ENCODE measurements at places on chromosomes 16 and 17.

DNA sequence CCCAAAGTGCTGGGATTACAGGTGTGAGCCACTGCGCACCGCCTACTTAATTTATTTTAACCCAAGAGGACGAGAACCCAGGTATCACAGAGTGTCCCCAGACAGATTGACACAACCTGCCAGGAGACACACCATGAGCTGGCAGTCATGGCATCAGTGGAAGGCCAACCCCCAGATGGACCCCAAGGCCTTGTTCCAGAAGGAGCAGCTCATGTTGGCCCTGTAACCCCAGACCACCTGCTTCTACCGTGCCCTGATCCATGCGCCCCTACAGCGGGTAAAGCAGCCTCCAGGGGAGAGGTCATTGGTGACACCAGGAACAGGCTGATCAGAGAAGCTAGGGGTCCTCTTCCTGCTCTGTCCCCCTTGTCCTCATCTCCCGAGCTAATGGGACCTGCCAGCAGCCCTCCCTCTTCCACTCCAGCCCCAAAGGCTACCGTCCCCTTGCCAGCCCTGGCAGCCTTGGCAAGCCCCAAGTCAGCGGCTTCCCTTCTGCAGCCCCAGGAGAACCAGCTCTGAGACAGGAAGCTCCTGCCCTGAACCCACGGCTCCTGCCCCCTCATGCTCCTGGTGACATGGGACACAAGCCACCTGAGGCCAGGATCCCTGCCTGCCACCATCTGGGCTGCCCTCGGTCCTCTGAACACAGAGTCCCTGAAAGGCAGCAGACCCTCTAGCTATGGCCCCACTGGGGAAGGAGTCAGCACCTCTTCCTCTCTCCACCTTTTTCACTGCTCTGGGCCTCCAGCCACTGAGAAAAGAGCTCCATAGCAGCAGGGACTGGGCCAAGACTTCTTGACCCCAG is 6.3 kb downstream of the SULT1A1 start:
- no peak for DNase-seq

GRCh38 chr17:15947976-15948752 is 3.2 kb downstream of the ADORA2B start:
- DNase-seq = no peak

DNA sequence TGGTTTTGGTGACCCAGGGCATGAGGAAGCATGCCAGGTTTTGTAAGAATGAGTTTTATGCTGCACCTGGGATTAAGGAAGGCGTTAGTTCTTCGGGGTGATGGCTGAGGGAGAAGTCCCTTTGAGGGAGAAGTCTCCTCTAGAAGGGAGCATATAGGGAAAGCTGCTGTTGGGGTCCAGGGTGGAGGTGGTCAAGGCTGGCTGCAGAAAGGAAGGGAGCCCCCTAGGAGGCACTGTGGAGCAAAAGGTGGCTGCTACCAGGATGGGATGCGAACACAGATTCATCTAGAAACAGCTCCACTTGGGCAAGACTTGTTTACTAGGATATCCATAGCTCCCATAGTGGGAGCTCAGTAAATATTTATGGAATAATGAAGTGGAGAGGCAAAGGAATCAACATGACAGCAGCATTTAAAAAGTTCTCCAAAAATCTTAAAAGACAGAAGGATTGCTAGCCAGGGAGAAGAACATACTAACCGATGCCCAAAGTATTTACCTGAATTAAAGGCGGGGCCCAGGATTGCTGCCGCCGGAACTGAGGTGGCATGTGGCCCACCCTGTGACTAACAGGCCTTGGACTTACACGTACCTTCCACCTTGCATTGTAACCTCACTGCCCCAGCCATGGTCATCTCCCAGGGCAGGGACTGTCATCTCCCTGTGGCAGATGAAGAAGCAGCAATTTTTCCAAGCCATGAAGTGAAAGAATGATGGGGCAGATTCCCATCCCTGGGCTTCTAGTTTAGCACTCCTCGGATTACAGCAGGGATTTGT is 7.1 kb upstream of the LPCAT2 start:
- DNase-seq = no peak

DNA sequence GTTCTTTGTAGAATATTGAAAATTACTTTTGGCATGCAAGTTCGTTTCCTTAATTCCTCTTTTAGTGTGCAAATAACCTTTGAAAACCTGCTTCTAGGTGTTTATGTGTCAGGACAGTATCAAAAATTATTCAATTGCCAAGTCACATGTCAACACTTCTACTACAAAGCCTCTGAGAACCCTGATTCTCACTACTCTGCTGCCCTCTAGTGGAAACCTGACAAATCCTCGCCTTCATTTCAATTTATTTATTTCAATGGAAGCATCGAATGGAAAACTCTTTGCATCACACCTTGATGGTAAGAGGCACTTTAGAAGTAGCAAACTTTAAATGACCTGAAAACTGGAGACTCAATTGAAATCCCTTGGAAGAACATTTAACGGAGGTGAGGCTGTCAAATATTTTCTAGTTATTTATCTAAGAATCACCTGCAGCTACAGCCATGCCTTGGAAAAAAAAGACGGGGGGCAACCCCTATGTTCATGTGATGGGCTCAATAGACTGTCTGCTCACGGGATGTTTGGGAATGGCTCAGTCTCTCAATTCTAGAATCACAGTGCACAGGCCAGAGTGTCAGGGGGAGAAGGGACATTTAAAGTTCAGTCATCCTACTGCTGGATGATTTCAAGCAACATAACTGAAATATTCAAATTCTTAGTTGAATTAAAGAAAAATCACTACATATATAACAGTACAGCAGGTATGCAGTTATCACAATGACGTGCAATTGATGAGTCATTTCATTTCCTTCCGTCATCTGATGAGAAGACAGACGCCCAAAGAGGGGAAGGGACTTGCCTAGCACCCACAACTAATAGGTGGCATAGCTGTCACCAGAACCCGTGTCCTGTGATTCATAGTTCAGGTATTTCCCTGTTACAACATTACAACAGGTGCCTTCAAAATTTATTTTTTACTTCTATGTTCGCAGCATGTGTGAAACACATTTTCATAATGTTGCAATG is 563.9 kb downstream of the TOX3 start:
- no peak for DNase-seq

DNA sequence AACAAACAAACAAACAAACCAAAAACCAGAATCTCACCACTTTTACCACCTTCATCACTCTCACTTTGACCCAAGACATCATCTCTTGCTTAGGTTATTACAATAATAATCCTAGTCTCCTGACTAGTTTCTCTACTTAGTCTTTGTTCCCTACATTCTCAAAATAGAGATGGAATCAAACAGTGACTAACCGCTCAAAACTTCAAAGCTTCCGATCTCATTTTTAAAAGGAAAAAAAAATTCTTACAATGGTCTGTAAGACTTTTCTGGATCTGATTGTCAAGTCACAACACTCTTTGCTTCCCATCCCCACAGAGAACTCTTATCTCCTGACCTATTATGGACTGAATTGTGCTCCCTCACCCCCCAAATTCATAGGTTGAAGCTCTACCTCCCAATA is 60.9 kb downstream of the SPAG9 start:
- no peak for DNase-seq

DNA sequence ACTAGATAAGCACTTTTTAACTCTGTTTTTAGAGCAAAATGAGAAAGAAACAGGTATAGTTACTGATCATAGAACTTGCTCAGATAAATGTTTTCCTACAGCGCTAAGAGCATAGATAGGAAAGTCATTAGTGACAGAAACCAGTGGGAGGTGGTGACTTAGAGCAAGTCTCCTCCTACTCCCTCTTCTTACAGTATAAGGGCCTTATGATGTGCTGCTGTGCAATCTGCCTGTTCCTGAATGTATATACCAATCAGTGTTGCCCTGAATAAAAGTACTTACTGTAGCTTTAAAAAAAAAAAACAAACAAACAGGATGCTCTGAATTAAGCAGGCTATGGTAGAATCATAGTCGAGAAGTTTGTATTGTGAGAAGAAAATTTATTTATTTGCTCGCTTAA is 23.3 kb upstream of the RASL10B start:
- no peak for DNase-seq

DNA sequence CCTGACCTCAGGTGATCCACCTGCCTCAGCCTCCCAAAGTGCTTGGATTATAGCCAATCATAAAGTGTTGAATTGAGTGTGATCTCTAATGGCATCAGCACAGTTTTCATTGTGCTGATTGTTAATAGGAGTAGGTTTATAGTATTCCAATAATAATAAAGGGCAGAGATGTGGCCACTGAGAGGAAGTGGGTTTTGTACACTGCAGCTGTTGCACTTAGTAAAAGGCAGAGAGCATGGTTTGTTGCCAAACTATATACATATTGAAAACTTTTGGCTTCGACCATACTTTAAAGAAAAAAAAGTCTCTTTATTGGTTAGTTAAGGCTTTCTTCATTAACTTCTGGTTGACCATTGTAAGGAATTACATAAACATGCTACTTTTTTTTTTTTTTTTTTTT is 185.9 kb downstream of the CDK5R1 start:
- no peak for DNase-seq

DNA sequence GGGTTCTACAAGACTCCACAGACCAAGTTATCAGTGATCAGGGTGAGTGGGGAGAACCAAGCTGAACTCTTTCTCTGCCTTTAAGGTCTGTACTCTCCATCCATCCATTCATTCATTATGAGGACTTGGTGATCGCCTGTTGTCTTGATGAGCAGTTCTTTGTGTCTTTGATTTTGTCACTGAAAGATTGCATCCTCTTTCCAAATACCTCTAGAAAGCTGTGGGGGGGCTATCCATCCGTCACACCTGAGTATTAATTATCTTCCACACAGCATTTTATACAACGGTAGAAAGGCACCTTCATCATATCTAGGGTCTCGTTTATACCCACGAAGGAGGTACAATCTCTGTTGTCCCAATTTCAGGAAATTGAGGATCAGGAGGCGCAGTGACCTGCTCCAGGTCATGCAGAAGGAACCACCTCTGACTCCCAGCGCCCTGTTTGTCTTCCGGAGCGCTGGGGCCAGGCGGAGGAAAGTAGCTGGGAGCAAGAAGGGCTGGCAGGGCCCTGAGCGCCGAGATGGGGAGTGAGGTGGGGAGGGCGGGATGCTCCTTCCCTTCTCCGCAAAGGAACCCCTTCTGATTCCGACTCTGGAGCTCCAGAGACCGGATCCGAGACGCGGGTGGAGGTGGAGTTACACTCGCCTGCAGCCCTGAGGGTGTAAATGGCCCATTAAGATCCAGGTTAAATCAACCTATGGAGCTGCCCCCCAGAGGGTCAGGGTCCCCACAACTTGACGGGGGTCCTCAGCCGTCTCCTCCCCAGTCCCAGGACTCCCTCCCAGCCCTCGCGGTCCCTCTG is 605 bp upstream of the ABAT start:
- DNase-seq = no peak

DNA sequence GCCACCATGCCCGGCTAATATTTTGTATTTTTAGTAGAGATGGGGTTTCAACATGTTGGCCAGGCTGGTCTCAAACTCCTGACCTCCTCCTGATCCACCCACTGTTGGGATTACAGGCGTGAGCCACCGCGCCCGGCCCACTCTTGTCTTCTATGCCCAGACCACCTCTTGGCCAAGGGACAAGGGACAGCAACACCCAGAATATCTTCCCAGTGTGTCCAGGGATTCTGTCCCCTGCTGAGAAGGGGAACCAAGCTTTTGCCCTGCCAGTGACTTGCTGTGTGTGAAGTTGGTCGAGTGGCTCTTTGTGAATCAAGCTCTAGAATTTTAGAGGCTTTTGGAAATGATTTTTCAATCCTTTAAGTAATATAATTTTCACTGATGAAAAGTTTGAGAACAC is 1.7 kb upstream of the MPO start:
- DNase-seq = no peak

GRCh38 chr17:32805029-32805976 is 71.6 kb downstream of the MYO1D start:
- no peak for DNase-seq

GRCh38 chr16:87053016-87053982 is 263.9 kb downstream of the C16orf95 start:
- no peak for DNase-seq

DNA sequence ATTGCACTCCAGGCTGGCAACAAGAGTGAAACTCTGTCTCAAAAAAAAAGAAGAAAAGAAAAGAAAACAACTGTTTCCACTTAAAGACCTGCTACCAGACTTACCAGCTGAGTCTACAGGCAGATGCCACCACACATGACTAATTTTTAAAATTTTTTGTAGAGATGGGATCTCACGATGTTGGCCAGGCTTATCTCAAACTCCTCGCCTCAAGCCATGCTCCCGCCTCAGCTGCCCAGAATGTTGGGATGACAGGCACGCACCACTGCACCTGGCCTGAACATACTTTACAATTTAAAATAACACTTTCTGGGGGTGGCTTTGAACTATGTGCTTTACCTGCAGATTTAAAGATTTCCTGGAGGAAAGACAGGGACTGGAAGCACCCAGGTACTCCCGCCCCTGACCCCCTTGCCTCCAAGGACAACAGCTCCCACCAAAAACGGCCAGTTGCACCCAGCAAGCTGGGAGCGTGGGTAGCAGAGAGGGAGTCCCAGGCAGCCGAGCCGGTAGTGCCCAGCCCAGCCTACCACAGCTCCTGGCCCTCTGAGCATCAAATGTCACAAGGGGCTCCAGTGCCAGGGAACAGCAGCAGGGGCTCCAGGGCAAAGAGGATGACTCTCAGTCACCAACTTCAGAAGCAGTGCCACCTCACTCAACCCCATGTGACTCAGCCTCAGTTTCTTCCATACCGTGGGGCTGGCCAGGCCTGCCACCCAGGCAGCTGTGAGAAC is 262.9 kb downstream of the PARN start:
- DNase-seq = no peak

DNA sequence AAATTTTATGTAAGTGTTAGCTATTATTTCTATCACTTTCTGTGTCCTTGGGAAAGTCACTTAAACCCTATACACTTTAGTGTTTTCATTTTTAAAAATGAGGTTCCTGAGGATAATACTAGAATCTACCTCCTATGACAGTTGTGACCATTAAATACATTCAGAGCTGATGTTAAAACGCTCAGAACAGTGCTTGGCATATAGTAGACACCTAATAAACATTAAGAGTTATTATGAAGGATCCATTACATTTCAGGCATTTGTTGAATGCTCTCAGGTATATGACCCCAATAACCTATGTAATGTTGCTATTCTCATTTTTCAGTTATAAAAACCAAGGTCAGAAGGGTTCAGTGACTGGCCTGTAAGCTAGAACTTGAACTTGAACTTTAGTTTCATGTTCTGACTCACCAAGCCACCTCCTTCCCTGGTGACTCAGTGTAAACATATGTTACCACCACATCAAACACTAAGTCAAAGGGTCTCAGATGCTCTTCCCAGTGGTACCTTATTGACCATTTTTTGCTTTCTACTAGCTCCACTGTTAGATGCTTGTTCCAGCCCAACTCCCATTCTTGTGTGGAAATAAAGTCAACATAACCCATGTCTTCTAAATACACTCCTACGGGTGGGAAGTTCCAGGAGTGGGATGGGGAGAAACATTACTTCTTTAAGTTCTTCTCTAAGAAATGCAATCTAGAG is 47.6 kb downstream of the HSD17B2 start:
- no peak for DNase-seq

Measured in activated CD4-positive, alpha-beta T cell treated with anti-CD3 and anti-CD28 coated beads for 4 hours (primary cell).